GF-D8 (cell line): ENCODE measurements at places on chromosomes 3 and 15.

GRCh38 chr3:119700920-119701734, 1.7 kb upstream of the CFAP91 start:
- no peak for DNase-seq

GRCh38 chr3:141218162-141218835, 13.3 kb upstream of the PXYLP1 start:
- DNase-seq = no peak

- no peak for DNase-seq
These were observed 53.1 kb upstream of the ARNT2 start for GRCh38 chr15:80350941-80351610.

- no peak for DNase-seq
These were observed 84.2 kb upstream of the IL12A start for GRCh38 chr3:159904455-159904854.

DNA sequence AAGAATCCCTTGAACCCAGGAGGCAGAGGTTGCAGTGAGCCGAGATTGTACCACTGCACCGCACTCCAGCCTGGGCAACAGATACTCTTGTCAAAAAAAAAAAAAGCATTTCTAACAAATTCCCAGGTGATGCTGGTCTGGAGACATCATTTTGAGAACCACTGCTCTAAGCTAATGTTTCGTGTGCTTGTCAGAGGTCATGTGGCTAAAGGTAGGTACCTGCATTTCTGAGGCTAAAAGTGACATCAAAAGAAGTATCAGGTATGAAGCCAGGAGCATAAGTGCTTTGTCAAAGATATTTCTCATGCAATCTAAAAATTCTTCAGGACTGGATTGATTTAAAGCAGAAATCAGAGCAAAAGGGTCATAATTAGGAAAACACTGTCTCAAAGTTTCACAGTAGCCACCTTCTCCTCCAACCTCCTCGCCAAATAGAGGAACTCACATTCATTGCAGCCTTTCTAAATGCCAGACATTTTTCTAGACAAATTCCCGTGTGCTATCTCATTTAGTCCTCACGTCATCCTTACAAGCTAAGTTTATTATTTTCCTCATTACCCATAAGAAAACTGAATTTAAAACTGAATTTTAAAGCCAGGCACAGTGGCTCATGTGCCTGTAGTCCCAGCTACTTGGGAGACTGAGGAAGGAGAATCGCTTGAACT, 25.7 kb upstream of the GSK3B start:
- no peak for DNase-seq

DNA sequence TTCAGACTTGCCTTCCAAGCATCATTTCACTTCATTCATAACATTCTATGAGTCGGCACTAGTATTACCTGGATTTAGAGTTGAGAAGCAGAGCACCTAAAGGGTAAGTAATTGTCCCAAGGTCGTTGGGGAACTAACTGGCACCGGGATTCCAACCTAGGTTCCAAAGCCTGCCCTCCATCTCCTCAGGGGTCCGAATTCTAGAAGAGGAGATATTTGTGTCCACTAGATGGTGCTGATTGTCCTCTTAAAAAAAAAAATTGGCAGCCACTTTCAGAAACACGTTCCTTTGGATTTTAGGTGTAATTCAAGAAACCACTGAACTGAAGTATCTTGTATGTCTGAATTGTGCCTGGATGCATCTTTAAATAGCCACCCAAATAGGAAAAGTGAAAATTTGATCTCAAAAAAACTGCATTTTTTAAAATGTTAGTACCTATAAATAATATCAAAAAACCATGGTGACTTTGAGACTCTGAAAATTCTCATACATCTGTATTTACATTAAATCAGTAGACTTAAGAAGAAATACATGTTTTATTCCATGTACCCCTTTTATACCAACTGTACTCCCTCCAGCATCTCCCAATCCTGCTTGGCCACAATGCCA, 3.9 kb upstream of the FSIP1 start:
- DNase-seq = peak; percentile 11

GRCh38 chr3:88725440-88726165, 381.8 kb upstream of the EPHA3 start:
- no peak for DNase-seq

GRCh38 chr3:103992469-103992868, 1374.2 kb upstream of the ALCAM start:
- DNase-seq = no peak

DNA sequence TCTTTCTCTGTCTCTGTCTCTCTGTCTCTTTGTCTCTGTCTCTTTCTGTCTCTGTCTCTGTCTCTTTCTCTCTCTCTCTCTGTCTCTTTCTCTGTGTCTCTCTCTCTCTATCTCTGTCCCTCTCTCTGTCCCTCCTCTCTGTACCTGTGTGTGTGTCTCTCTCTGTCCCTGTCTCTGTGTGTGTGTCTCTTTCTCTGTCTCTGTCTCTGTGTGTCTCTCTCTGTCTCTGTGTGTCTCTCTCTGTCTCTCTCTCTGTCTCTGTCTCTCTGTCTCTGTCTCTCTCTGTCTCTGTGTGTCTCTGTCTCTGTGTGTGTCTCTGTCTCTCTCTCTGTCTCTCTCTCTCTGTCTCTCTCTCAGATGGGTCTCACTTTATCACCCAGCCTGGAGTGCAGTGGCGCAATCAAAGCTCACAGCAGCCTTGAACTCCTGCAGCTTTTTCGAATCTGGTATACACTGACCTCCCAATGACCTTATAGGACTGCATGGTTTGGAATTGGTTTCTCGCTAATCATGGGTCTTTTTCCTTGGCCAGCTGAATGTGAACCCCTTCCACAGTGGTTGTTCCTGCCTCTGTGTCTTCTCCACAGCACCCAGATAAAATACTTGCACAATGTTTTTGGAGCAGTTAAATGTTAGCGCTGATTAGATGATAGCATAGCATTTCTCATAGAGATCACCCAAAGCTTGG, 102.6 kb upstream of the KLHL25 start:
- no peak for DNase-seq
